ENCODE measurements at places on chromosomes 1 and 21. TPM values are rescaled to one million over a fixed set of nuclear protein-coding genes. Genes with fewer than 3 reads are reported as not detected.

- no peak for DNase-seq
Measured at GRCh38 chr1:227166559-227166958, 151.7 kb downstream of the CDC42BPA start.

The TRNP1 gene
- total RNA-seq = 16.2 TPM

The SYT2 gene
- 0.06 TPM for total RNA-seq

- no peak for DNase-seq
Measured at GRCh38 chr1:115193046-115193828, 103.9 kb upstream of the TSPAN2 start.

- no peak for DNase-seq
Measured at GRCh38 chr1:200640963-200641401, 20.4 kb upstream of the KIF14 start.

DNA sequence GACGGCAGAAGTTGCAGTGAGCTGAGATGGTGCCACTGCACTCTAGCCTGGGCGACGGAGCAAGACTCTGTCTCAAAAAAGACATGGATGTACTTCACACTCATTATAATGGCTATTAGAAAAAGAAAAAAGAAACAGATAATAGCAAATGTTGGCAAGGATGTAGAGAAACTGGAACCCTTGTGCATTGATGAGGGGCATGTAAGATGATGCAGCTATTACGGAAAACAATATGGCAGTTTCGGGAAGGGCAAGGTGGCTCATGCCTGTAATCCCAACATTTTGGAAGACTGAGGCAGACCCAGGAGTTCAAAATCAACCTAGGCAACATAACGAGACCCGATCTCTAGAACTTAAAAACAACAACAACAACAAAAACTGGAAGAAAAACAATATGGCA lies 22.3 kb downstream of the TRIT1 start:
- DNase-seq = no peak

The CDC7 gene
- 4.3 TPM for total RNA-seq

DNA sequence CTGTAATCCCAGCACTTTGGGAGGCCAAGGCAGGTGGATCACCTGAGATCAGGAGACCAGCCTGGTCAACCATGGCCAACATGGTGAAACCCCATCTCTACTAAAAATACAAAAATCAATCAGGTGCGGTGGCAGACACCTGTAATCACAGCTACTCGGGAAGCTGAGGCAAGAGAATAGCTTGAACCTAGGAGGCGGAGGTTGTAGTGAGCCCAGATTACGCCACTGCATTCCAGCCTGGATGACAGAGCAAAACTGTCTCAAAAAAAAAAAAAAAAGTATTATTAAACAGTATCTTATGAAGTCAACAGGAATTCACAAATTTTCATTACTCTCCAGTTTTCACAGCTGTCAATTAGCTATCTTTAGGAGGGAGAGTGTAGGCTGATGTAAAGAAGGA lies 3.8 kb downstream of the ACBD6 start:
- DNase-seq = no peak

The SPATA46 gene
- total RNA-seq = not detected

DNA sequence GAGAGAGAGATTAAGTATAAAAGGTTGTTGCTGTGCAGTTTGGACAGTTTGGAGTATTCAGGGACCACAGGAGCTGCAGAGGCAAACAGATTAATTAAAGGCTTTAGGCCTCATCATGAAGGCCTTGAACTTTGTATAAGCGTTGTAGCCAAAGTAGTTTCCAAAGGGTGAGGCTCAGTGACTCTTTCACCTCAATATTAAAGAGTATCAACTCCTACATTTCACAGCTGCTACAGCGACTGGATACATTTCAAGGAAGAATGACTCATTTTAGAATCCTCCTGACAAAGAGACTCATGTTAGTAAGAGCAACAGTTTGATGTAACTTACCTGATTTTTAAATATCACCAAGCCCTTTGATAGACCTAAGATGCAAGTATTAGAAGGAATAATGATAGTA lies 355.5 kb downstream of the HLX start:
- DNase-seq = no peak

DNA sequence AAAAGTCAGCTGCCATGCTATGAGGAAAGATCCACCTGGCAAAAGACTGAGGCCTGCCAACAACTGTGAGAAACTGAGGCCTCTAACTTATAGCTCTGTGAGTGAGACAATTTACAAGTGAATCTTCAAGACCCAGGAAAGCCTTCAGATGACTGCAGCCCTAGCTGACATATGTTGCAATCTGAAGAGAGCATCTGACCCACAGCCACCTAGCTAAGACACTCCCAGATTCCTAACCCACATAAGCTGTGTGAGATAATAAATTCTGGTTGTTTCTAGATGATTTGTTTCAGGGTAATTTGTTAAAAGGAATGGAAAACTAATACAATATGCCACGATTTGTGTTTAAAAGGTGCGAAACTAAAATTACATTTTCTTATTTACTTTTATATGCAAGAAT lies 55.1 kb downstream of the HFM1 start:
- DNase-seq = no peak

The IFFO2 gene
- 15.4 TPM for total RNA-seq

GRCh38 chr1:230105754-230106625 lies 39.0 kb downstream of the GALNT2 start:
- no peak for DNase-seq

All from upper lobe of right lung (tissue), 1 donor.